ENCODE measurements at places on chromosomes 7 and 10.
A peak's percentile ranks its signal among the peaks of the same experiment; 100 is the strongest.

GRCh38 chr10:97771055-97771891, 526 bp downstream of the SFRP5 start:
- peak; percentile 7 for DNase-seq

GRCh38 chr10:18414061-18414460, 237.3 kb downstream of the NSUN6 start:
- no peak for DNase-seq

- DNase-seq = peak; percentile 32
Measured at GRCh38 chr10:9018195-9019173, 964.0 kb downstream of the GATA3 start.

- DNase-seq = no peak
Measured at GRCh38 chr7:106313966-106314365, 29.2 kb upstream of the NAMPT start.

DNA sequence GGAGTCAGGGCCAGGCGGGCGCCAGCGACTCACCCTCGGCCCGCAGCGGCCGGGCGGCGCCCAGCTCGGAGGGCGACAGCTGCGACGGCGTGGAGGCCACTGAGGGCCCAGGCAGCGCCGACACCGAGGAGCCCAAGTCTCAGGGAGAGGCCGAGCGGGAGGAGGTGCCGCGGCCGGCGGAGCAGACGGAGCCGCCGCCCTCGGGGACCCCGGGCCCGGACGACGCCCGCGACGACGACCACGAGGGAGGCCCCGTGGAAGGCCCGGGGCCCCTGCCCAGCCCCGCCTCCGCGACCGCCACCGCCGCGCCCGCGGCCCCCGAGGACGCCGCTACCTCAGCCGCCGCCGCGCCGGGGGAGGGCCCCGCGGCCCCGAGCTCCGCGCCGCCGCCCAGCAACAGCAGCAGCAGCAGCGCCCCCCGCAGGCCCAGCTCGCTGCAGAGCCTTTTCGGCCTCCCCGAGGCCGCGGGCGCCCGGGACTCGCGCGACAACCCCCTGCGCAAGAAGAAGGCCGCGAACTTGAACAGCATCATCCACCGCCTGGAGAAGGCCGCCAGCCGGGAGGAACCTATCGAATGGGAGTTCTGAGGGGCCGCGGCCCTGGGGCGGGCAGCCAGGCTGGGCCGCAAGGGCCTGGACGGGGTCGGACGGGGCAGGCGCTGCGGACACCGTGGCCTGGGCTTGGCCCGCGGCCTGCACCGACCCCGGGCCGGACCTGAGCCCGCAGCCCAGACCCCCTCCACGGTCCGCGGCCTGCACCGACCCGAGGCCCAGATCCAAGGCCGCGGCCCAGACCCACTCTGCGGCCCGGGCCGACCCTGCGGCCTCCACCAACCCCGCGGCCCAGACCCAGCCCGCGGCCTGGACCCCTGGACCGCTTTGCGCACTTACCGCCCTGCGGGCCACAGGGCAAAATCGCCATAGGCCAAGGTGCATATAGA, 37.9 kb upstream of the SH2B2 start:
- no peak for DNase-seq
